ENCODE measurements at places on chromosomes 6 and 20.

DNA sequence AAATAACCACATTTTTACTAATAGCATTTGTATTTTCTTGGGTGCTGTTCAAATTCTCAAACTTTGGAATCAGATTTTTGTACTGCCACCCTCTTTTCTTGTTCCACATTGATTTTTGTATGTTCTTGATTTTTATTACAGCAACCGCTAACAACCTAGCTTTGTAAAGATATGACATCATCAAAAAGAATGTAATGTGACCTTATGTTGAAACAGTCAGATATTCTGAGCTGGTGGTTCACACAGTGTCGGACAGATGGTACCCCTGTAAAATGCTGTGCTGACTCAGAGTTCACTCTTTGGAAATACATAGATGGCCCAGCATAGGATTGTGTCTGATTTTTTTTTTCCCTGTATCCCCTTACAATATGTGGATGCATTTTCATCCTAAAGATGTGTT is 118.9 kb downstream of the QKI start:
- no peak for DNase-seq

- no peak for DNase-seq
Measured at GRCh38 chr6:168415098-168415992, 25.6 kb upstream of the SMOC2 start.

- DNase-seq: no peak
Measured at GRCh38 chr6:17935188-17936149, 52.0 kb downstream of the KIF13A start.

GRCh38 chr6:85389151-85389797 is 60.6 kb upstream of the NT5E start:
- no peak for DNase-seq

DNA sequence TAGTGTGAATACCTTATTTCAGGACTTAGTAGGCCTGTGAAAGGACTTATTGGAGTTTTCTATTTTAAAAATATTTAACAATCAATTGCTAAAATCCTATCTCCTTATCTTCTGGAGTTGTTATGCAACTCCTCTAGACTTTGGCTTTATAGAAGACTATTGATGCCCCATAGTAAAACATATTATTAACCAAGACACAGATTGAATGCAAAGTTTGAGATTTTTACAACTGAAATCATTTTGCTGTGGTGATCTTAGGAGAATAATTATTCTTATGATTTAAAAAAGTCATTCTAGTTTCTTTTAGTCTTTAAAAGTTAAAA is 4.5 kb downstream of the HEY2 start:
- no peak for DNase-seq

DNA sequence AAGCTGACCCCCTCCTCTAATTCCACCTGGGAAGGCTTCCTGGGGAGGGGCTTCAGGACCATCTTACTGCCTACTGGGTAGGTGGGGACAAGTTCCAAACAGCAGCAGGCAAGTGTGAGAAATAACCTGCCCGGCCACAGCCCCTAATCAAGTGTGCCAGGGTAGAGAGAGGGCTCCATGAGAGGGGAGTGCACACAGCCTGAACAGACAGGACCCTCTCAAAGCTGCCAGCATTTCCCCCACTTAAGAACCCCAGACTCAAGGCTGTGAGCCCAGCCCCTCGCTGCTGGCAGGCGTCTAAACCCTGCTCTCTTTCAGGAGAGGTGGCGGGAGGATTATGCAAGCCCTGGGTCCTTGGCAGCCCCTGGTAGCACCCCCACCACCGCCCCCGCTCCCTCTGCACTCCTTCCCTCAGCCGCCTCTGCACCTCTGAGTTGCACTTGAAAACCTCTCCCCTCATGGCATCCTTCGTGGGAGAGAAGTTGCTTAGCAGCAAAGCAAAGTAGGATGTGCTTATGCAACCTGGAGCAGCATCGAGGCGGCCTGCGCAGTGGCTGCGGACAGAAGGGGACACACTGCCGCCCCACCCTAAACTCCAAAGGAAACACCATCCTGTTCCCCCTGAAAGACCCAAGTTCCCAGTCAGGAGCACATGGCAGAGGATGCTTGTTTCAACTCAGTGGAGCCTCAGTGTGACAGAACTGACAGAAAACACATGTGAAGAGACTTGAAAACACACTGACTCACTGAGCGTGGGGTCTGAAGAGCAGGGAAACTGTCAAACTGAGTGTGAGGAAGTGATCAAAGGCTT is 10.5 kb downstream of the DDRGK1 start:
- no peak for DNase-seq

GRCh38 chr20:5630071-5630470 is 120.1 kb upstream of the SHLD1 start:
- DNase-seq: no peak

DNA sequence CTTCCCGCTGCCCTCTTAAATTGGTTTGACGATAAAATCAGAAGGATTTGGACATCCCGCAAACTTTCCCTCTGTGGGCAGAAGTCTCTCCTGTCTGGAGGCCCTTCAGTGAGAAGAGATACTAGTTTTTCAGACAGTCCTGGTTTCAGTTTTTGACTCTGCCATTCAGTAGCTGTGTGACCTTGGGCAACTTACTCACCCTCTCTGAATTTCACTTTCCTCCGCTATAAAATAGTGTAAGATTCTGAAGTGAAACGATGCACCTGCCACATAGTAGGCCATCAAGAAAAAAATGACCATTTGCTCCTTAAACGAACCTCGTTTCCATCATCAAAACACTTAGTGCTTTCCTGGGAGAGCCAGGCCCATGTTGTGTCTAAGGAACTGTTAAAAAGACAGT is 97.2 kb downstream of the LINC00237 start:
- DNase-seq: no peak

DNA sequence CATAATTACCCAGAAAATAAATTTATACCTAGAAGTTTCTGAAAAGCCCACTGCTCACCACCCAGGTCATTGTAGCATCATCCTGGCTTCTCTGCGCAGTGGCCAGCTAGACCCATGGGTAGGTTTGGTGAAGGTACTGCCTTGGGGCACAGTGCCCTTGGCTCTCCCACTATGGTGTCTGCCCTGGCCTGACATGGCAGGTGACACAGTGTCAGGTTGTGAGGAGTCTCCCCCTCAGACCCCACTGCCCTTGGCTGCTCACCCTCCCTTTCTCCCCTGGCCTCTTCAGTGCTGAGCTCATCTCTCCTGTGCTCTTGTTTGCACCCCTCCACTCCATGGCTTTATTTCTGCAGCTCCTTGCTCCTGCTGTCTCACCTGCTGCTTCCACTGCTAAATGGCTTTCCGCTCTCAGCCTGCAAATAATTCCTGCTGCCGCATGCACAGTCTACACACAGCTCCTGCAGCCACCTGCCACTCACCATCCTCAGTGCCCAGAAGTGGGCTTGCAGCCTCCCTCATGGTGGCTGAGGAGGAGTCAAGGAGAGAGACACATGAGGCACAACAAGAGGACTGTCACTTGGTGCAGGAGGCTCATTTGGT is 313.4 kb upstream of the MOCS1 start:
- no peak for DNase-seq

DNA sequence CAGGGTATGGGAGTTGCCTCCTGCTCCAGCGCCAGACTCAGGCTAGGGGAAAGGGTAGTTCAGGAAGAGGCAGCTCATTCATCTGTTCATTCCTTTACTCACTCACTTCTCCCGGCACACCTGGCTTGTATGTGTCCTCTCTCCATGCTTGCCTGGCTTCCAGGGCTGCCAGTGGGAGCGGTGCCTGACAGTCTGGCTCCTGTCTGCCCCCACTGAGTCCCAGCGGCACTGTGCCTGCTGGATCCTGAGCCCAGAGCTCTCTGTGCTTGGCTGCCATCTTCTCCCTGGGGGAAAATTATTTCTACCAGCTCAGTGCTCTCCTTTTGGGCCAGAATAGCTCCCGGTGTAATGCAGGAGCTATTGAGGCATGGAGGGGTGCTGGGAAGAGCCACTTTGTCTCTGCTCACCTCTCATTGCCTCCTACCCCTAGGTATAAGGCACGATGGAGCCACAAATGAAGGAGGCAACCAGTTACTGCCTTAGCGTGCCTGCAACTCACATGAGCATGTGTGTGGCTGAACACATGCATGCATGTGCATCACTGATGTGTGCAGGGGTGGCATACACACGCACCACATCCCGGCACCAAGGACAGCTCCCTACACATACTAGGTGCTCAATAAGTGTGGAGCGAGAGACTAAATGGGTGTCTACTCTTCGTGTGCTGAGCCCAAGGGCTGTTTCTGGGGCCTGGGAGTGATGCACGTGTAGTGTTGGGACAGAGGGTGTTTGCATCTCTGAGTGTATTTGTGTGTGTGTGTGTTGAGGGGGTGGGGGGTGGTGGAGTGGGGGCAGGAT is 46.6 kb downstream of the CDH22 start:
- DNase-seq: no peak

DNA sequence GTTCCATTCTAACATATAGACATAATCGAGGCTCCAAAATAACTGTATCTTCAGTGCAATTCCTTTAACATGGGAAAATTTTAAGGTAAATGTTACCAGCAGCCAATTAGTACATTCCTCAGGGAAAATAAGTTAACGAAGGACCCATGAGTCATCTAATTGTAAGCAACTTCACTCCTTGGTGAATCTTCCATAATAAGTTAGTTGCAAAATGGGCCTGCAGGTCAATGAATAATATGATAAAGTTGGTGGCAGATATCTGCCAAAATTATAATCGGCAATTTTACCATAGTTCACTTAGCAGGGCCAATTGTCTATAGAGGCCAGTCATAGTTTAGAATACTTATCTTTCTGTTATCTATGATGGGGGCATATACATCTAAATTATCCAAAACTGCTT is 42.3 kb downstream of the QRSL1 start:
- no peak for DNase-seq

DNA sequence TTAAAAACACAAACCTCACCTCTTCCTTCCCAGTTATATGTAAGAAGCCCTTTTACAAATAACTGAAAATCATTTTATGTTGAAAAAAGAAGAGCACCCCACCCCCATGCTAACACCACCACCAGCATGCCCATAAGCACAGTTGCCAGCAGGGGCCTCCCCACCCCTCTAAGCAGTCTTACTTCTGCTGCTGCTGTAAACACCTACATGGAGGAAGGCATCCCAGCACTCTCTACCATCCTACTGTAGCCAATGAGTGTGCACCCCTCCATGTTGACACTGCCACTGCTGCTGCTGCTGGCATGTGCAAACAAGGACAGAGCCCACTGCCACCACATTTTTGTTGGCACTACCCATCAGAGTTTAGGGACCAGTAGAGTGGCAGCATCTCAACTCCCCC is 49.6 kb upstream of the PHIP start:
- DNase-seq: no peak

GRCh38 chr6:131868836-131869235 is 61.0 kb downstream of the ENPP1 start:
- no peak for DNase-seq

- DNase-seq: peak; percentile 22
Measured at GRCh38 chr20:21719592-21720214, 14.2 kb downstream of the PAX1 start.

DNA sequence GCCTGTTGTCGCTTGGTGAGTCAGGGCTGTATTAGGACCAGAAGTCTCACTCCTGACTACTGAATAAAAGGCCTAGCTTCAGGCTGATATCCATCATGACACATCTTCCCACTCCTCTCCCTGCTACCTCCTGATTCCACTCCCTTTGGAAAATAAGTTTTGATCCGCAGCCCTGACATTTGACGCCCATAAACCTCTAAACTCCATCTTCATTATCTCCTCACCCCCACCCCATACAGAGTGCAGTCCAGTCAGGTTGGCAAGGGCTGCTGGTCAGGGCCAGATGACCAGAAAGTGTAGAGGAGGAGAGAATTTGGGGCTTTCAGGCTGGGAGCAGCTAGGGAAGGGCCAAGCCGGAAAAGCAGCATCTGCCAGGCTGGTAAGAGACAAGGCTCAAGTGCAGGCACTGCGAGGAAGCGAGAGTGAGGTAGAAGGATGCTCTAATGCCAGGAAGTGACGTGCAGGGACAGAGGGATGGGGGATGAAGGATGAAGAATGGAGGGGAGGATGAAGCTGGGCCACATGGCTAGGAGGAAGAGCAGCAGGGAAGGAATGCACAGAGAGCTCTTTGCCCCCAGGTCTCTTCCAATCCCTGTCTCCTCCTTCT is 1.2 kb downstream of the GGT7 start:
- no peak for DNase-seq

DNA sequence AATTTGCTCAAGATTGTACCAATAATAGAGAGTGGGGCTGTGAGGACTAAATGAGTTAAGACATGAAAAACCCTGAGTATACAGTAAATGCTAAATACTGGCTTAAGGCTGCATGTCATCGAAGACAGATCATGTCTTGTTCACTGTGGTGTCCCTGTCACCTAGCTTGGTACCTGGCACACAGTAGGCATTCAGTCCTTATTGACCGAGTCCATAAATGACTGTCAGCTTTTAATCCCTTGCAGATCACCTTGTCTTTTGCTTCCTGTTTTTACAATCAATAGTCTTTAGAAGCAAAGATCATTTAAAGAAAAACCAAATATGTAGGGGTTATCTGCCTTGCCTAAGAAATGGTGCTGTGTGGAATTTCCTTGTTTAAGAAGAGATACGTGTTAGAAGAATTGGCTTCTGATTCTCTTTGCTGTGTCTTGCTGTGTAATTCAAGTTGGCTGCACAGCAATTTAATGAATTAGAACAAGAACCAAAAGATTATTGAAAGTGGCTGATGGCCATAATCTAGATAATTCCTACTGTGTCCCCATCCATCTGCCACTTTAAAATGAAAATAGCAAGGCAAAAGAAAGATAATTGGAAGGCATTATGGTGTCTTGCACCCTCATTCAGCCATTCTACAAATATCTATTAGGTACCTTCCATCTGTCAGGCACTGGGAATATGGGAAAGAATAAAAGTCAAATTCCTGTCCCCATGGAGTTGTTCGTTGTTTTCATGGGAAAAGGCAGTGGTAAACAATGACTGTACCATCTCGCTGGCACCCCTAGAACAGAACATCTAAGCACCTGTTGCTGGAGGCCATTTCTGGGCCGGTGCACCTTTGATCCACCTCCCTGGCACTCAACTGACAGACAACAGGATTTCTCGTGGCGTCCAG is 12.4 kb upstream of the MAPK13 start:
- no peak for DNase-seq

- peak; percentile 55 for DNase-seq
Measured at GRCh38 chr6:2021713-2022125, 223.7 kb downstream of the GMDS start.

- DNase-seq: peak; percentile 12
Measured at GRCh38 chr6:152206072-152206818, 398.8 kb downstream of the ESR1 start.

GRCh38 chr20:14360416-14360815 is 23.0 kb upstream of the FLRT3 start:
- no peak for DNase-seq

DNA sequence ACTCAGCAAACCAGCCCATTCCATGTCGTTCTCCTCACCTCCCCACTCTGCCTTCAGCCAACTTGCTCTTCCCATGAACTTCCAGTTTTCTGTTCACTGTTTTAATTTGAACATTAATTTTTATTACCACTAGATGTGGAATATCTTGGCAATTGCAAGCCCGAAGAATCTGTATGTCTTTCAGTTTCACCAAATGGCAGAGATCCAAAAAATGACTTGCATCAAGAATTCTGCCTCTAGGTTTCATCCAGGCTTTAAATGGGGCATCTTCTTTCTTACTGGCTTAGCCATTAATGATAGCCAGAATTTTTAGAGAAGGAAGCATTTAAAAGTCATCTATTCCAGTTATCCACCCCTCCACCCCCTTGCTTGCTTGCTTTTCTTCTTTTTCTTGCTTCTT is 39.0 kb downstream of the CAP2 start:
- no peak for DNase-seq
